T follicular helper cell (primary cell): ENCODE measurements at places on chromosomes 4 and X.

GRCh38 chr4:96145601-96146000 lies 305.7 kb downstream of the PDHA2 start:
- DNase-seq = no peak

- DNase-seq = no peak
These were observed 176.5 kb downstream of the QDPR start for GRCh38 chr4:17335371-17335770.

GRCh38 chrX:119072744-119073143 lies at the start of gene CT47C1:
CT47C1 (plus strand) TSS chrX:119072993; CDS start chrX:119073226, 233 bp downstream.
- no peak for DNase-seq

- DNase-seq = no peak
These were observed 28.4 kb downstream of the TMEM131L start for GRCh38 chr4:153494562-153494961.

- DNase-seq = no peak
These were observed 7.2 kb downstream of the PGAM4 start for GRCh38 chrX:77962068-77962902.

DNA sequence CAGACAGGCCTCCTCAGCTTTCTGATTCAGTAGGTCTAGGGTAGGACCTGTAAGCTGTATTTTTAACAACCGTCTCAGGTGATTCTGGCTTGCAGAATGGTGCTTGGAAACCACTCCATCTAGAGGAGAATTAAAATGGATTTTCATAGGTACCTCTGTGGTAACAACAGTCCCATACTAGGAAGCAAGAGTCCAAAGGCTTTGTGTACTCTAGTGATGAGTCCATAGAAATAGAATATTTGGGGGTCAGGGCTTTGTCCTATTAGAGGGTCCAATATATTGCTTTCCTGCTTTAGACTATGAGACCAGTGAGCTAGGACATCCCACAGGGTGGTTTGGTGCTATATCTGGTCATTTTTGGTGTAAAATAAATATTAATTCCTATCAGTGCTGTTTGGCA lies 242.0 kb downstream of the SCFD2 start:
- DNase-seq = no peak

- no peak for DNase-seq
These were observed 51.2 kb downstream of the TENM3 start for GRCh38 chr4:182294451-182294850.

DNA sequence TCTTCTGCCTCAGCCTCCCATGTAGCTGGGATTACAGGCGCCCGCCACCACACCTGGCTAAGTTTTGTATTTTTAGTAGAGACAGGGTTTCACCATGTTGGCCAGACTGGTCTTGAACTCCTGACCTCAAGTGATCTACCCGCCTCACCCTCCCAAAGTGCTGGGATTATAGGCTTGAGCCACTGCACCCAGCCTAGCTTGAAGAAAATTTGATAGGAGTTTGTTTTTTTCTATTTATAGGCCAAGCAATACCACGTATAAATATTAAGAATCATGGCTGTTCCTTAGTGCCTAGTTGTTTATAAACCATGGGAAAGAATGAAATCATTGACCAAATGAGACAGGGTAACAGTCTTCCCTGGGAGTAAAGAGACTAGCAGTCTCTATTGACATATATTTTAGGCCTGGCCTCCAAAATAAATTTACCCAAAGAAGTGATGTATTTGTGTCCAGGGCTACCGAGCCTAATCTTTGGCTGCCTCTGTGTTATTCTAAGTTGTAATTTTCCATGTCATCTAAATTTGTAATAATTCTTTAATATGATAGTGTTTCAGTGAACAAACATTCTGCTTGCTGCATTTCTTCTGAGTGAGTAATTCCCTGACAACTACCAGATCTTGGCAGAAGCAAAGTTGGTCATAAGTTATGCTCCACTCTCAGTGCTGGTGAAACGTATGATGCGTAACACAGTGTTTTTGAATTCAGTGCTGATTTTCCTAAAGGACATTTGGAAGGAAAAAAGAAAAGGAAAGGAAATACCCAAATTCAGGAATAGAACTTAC lies 10.3 kb downstream of the PKD2 start:
- no peak for DNase-seq

DNA sequence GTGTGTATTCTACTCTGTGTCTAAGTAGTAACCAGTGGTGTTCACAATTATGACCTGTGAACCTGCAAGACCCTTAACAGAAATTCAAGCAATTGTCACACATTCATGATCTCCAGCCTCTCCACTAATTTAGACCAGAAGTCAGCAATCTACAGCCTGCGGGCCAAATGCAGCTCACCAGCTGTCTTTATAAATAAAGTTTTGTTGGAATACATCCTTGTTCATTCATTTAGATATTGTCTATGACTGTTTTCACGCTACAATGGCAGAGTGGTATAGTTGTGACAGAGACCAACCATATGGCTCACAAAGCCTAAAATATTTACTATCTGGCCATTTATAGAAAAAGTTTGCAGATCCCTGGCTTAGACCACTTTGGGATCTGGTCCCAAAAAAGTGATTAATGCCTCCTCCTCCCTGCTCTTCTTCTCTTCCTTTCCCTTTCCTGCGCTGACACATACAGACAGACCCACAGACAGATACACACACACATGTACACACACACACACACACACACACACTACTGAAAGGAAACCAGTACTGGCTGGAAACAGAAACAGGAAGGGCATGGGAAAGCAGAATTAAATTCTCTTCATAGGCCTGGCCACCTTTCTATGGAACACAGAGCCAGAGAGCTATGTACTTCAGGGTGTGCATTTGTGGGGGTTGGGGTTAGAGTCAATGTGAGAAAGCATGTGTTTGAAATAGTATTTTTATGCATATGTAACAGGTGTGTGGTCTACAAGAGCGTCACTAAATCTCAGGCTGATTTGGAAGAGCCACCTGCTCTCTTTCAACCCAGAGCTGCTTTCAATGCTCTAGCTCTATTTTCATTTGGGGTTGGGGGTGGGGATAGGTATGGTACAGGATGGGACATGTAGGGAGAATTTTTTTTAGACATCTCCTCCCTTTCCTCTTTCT lies 49.7 kb upstream of the TMEM164 start:
- no peak for DNase-seq

- no peak for DNase-seq
These were observed 26.1 kb upstream of the CXCL13 start for GRCh38 chr4:77579406-77580076.

GRCh38 chr4:55707507-55707906 lies 71.4 kb upstream of the NMU start:
- no peak for DNase-seq

- no peak for DNase-seq
These were observed 155.8 kb upstream of the RAI2 start for GRCh38 chrX:18016941-18017340.

DNA sequence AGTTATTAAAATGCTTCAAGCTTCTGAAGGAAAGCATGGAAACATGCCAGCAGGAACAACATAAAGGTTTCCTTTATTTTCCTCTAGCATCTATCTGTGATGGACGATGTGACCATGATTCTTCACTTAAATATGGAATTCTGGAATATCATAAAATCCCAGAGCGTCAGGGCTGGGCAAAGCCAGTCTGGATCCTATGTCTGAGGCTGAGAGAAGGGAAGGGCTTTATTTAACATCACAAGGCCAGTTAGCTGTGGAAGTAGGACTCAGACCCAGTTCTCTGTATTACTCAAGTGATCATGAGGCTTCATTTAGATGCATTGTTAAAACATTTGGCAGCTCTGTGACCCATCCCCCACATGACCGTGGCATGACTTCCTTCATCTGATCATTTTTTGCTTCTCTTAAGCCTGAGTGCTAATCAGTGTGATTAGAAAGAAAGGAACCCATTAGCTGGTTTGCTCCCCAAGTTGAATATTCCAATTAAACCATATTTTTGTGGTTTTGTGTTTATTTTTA lies 40.9 kb upstream of the EOLA2 start:
- DNase-seq = no peak
